ENCODE measurements at places on chromosomes 7 and 10.

DNA sequence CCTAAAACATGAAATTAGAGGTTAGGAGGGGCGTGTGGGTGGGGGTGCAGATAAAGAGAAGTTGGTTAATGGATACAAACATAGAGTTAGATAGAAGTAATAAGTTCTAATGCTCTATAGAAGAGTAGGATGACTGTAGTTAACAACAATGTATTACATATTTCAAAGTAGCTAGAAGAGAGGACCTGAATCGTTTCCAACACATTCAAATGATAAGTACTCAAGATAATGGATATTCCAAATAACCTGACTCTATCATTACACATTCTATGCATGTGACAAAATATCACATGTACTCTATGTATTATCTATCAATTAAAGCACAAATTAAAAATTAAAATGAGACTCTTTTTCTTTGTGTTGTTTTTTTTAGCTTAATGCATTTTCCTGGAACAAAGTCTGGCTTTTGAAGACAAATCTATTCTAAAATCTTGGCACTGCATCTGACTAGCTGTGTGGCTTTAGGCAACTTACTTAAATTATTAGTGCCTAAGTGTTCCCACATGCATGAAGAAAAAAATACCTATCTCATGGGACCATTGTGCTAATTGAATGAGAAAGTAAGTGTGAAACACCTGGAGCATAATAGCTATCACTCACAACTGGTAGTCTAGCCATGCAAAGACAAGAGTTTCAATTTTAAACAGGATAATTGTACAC is 75.7 kb downstream of the SEMA3C start:
- no peak for DNase-seq

- peak; percentile 35 for DNase-seq
Measured at GRCh38 chr10:94194256-94194655, 168.5 kb downstream of the NOC3L start.

- peak; percentile 28 for DNase-seq
Measured at GRCh38 chr7:66696774-66697191, 43.8 kb upstream of the RABGEF1 start.

DNA sequence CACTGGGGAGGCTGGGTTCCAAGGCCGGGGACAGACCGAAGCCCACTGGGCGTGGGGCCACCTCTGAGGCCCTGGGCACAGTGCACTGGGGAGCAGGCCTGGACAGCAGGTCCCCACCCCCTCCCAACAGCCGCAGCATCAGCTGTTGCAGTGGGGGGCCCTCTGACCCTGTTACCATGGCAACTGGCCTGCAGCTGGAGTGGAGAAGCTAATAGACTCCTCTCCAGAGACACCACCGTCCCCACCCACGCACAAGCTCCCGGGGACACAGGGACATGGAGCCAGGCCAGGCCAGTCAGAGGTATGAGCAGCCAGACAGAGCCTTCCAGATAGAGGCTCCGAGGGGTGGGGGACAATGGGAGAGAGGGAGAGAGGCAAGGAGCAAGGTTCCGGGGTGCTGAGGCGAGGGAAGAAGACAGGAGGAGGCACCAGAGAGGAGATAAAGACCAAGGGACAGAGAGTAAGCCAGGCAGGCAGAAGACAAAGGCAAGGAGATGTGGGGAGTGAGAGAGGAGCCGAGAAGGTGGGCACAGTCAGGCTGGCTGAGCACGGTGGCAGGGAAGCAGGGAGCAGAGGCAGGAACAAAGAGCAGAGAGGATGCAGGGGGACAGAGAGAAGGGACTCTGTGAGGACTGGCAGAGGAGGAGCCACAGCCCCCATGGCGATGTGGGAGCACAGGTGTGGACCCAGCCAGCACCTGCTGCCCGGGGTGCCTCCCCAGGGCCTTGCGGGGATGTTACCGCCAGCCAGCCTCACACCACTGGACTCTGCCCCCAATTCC is 6.7 kb downstream of the KCNH2 start:
- DNase-seq: no peak

DNA sequence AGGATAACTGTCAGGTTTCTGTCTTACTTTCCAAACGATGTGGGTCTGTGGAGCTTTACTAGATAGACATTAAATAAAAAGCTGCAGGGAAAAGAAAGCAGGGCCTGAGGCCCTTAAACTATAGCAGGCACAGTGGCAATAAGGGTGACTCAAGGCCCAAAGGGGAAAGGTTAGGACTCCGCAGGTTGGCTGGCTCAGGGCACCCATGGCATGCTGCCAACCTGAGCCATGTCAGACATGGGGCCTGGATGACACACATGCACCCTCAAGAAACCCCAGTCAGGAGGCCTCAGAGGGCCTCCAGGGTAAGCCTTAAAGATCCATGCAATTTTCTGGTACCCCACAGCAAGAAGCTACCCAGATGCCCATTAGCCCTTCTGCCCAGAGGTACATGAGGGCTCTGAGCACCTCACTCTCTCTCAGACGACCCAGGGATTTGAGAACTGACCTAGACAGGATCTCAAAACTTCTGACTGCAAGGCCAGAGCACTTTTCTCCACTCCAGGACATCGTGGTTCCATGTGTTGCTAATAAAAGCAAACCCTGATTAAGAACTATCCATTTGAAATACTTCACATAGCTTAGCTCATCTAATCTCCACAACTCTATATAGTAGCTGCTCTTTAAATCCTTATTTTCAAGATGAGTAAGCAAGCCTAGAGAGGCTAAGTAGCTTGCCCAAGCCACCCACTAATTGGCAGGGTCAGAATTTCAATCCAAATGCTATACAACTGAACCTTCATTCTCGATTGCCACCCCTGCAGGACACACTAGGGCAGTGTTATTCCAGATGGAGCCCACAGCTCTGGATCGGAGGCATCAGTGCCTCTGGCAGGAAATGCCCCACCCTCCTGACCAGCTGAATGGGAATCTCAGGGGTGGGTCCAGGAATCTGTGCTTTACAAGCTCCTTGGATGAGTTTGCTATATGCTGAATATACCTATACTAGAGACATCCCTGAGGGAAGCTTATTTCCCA is 132.5 kb upstream of the EFCAB10 start:
- no peak for DNase-seq

DNA sequence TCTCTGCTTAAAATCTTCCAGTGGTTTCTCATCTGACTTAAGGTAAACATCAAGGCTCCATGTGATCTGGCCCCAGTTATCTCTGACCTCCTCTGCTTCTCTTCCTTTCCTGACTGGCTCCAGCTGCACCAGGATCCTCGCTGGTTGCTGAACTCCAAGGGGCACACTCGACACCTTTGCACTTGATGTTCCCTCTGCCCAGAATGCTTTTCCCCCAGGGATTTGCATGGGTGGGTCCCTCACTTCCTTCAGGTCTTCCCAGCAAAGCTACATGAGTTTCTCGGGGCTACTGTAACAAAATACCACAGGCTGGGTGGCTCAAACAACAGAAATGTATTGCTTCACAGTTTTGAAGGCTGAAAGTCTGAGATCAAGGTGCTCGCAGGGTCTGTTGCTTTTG is 166.0 kb upstream of the CDCA7L start:
- DNase-seq: no peak

DNA sequence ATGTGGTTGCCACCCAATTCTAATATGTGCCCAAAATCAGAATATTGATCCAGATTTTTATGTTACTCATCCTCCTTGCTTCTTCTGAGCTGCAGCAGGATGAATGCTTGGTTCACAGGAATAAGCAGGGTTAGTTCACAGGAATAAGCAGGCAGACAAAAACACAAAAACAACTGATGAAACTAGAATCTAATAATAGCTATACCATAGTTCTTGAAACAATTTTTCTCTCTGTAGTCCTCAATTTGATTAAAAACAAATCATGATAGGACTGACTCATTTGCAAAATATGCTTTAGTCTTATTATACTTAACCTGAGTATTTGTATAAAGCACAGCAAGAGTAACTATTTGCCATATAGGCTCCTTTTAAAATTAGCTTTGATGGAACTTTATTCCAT is 24.4 kb upstream of the ARHGAP12 start:
- no peak for DNase-seq

GRCh38 chr7:89029864-89030263 is 234.3 kb upstream of the TEX47 start:
- no peak for DNase-seq

DNA sequence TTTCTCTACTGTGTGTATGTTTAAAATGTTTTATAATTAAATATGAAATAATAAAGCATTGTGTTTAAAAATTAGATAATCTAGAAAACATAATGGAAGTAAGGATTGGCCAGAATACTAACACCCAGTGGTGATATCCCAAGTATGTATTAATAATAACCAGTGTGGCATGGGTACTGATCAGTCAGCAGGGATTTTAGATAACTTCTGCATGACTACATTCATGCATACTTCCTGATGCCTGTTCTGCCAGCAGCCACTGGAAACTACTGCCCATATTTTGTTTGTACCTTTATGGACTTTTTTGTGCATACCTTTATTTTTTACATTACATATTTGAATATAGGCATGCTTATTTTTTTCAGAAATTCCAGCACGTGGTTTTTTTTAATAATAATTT is 156.6 kb upstream of the TMEM196 start:
- DNase-seq: no peak

- no peak for DNase-seq
Measured at GRCh38 chr7:77917500-77918262, 119.1 kb downstream of the PHTF2 start.

DNA sequence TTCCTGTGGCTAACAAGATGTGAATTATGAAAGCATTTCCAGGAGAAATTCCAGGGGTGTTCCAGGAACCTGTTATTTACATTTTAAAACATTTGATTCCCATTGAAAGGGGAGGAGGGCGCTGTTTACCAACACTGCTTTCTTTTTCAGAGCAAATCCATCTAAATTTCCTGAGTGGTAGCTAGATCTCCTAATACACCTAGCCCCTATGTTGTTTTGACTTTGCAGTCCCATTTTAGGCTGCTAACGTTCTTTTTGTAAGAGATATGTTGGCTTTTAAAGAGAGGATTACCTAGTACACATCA is 130.8 kb downstream of the TCF7L2 start:
- DNase-seq: no peak
